NAMALWA (cell line): ENCODE measurements at places on chromosomes 3 and 15.

DNA sequence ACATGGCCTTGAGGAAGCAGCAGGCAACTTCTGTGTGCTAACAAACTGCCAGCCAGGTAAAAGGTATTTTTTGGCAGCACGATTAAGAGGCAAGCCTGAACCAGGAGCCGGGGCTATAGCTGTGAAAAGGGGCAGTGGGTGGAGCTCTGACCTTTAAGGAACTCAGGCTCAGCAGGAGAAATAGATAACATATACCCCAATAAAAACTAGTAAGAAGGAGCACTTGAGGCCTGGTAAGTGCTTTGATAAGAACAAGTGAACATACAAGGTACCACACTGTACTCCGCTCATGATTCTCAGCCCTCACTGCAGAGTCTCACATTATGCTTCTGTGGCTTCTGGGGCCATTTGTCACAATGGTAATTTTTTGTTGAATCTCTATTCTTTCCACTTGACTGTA is 5.4 kb downstream of the FYCO1 start:
- no peak for DNase-seq

DNA sequence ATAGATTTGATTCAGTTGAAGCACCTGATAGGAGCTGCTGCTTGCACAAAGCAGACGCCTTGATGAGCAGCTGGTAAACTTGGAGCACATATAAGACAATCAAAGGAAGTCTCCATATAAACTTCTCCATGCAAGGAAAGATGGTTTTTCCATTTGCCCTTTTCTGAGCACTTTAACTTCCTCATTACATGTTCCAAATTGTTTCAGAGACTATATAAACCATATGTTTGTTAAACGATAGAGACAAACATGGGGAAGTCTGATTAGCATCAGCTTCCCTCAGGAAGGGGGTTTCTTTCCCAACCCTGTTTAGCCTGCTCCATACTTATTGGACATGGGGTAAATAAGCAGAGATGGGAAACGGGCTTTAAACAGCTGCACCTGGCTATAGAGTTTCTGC is 88.0 kb downstream of the DHX36 start:
- no peak for DNase-seq

- no peak for DNase-seq
Observed at GRCh38 chr3:122642935-122643334, 37.7 kb upstream of the PARP14 start.

- no peak for DNase-seq
Observed at GRCh38 chr3:51337666-51338065, 47.4 kb upstream of the MANF start.

DNA sequence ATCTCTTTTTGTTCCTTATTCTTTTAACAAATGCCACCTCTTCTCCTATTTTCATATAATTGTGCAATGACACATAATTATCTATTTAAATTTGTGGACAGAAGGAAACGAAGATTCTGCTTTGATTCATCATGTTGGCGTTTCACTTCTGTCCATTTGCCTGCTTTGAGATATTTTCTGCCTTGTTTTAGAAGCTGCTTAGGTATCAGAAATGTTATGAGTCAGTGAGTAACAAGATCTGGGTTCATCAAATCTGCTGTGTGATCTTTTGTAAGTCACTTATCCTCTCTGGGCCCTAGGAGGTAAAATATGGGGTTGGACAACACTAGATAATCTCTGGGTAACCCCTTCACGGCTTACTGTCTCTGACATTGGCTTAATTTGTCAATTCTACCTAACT is 7.3 kb upstream of the MINDY4B start:
- DNase-seq = no peak

- DNase-seq = no peak
Observed at GRCh38 chr3:35936571-35936970, 297.2 kb downstream of the ARPP21 start.

- no peak for DNase-seq
Observed at GRCh38 chr3:95319921-95320494, 1257.1 kb downstream of the NSUN3 start.
